ENCODE measurements at places on chromosomes 6 and 20.

DNA sequence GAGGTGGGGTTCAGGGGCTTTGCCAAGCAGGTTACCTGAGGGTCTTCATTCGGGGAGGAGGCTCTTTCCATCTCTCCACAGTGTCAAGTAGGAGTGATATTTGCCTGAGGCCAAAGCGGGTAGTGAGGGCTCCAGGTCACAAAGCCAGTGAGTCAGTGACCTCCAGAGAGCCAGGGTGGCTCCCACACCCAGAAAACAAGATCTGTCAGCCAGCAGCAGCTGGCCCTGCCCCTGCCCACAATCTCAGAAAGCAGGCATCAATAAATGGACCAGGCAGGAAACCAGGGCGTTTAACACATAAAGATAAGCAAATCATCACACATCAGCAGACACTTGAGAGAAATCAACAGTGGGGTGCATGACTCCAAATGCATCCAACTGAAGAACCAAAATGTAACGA, 250.8 kb downstream of the CDH26 start:
- H3K27ac ChIP-seq, result no peak overlapping the region
- DNase-seq, result no peak
- no peaks in the 10 kb centered on the region for H3K36me3 ChIP-seq
- H3K4me3 ChIP-seq, result no peak overlapping the region
- H3K27me3 ChIP-seq, result peaks cover 4% of the 10 kb centered on the region

GRCh38 chr6:87444362-87444761, 28.4 kb upstream of the SLC35A1 start:
- no peaks in the 10 kb centered on the region for H3K36me3 ChIP-seq
- peaks cover 11% of the 10 kb centered on the region for H3K27me3 ChIP-seq

DNA sequence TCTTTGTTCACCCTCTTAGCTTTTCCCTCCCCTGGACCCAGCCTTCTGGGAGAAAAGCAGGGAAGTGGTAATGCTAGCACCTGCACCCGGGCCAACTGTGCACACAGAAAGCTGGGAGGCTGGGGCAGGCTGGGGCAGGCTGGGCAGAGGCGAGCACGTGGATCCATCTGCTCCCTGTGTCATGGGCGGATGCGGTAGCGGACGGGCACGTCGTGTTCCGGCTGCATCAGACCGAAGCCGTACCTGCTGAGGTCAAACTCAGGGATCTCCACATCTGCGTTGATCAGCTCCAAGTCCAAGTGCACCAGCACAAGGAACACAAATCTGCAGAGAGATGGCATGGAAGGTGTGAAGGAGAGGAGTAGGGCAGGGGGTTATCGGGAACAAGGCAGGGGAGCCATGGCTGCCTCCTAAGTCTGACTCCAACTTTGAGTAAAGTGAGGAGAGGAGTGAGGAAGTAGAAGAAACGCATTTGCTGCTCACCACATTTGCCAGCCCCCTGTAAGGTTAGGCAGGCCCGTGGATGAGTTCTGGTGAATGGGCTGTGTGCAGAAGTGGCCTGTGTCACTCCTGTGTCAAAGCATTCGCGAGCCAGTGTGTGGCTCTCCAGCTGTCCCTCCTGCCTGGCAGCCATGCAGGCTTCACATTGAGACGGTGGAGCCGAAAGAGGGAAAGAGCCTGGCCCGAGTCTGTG, 25.4 kb upstream of the KCNB1 start:
- no peaks in the 10 kb centered on the region for H3K36me3 ChIP-seq
- DNase-seq, result no peak
- H3K4me3 ChIP-seq, result no peak overlapping the region

- H3K36me3 ChIP-seq, result no peaks in the 10 kb centered on the region
- DNase-seq, result no peak
- H3K4me3 ChIP-seq, result no peak overlapping the region
- H3K27me3 ChIP-seq, result peaks cover 21% of the 10 kb centered on the region
- H3K4me1 ChIP-seq, result no peaks in the 10 kb centered on the region
- H3K27ac ChIP-seq, result no peak overlapping the region
Measured at GRCh38 chr6:117346142-117346930, 79.4 kb downstream of the ROS1 start.

- DNase-seq, result no peak
- H3K27ac ChIP-seq, result no peak overlapping the region
- H3K27me3 ChIP-seq, result no peaks in the 10 kb centered on the region
Measured at GRCh38 chr20:35176132-35176531, 4.3 kb downstream of the PROCR start.

DNA sequence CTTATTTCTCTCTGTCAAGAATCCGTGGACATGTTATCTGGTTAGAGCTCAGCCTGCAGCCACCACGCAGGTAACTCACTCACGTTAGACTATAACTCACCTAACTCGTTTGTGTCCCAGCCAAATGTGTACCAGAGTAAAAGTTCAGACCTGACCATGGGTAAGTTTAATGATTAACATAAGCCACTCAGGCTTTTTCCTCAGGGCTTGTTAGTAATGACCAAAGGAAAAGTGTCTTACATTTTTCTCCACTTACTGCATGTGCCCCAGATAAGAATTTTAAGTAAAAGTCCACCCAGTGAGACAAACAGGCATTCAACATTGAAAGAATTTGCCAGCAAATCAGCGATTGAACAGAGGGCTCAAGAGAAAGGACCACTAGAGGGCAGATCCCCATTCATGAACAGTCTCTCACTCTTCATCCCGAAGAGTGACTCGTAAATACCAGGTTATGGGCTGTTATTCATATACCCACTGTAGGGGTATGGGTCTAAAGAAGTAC, at the start of gene PKHD1:
Gene PKHD1 (minus strand): TSS at position 116 of the 502 bp plus-strand sequence. CDS start 2,680 bp downstream, outside the sequence.
- no peak within 1 kb of the TSS for H3K27ac ChIP-seq
- H3K4me3 ChIP-seq, result no peak within 1 kb of the TSS
- H3K36me3 ChIP-seq, result no peaks in the 10 kb centered on the region
- no peaks in the 10 kb centered on the region for H3K4me1 ChIP-seq

GRCh38 chr6:144161975-144162374, 11.7 kb downstream of the STX11 start:
- H3K27me3 ChIP-seq, result no peaks in the 10 kb centered on the region
- peaks cover 16% of the 10 kb centered on the region for H3K4me1 ChIP-seq
- DNase-seq, result no peak
- H3K4me3 ChIP-seq, result no peak overlapping the region

GRCh38 chr6:149806127-149806526, 56.6 kb downstream of the PCMT1 start:
- no peaks in the 10 kb centered on the region for H3K27me3 ChIP-seq
- H3K4me1 ChIP-seq, result peaks cover 23% of the 10 kb centered on the region

DNA sequence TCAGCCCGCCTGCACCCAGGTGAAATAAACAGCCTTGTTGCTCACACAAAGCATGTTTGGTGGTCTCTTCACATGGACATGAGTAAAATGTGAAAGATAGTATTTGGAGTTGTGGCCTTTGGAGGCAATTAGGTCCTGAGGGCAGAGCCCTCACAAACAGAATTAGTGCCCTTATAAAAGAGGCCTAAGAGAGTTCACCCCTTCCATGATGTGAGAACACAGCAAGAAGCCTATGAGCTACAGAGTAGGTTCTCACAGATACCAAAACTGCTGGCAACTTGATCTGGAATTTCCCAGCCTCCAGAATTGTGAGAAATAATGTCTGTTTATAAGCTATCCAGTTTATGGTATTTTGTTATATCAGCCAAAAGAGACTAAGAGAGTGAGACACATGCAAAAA, 74.5 kb downstream of the TRDN start:
- H3K27ac ChIP-seq, result no peak overlapping the region
- H3K4me1 ChIP-seq, result no peaks in the 10 kb centered on the region
- no peak for DNase-seq

All from activated CD4-positive, alpha-beta T cell treated with anti-CD3 and anti-CD28 coated beads, Interleukin-2, amount 10 ng/mL, durations not matched to agents 7 days and 5 days (primary cell).